Karpas-422 (cell line): ENCODE measurements at places on chromosomes 4 and X.

DNA sequence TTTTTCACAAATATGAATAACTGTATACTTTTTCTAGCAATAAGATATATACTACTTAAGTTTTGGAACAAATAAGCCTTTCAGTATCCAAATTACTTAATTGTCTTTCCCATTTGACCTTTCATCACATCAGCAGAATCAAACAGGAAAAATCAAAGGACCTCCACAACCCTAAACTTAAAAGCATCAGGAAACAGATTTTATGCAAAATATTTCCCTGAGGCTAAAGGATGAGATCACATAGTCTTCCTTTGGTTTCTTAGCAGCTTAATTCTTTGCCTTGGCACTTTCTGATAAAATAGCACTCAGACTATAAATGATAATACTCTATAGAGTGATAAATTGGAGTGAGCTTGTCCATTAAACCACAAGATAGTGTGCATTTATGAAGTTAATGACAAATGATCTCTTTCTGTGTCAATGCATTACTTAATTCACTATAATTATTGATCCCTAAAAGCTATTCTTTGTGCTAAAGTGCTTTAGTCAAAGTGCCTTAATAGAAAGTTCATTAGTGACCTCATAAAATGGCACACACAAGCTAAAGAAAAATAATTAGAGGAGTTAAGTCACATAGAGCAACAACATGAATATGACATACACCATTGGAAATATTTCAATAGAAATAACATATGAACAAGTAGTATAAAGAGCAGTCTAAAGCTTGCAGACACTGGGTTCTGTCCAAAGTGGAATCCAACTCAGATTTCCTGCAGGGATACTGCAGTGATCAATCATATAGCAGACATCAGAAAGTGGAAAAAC, 15.7 kb upstream of the NDST3 start:
- no peak for DNase-seq

- DNase-seq = no peak
Observed at GRCh38 chr4:113276464-113277170, 227.2 kb downstream of the ANK2 start.

DNA sequence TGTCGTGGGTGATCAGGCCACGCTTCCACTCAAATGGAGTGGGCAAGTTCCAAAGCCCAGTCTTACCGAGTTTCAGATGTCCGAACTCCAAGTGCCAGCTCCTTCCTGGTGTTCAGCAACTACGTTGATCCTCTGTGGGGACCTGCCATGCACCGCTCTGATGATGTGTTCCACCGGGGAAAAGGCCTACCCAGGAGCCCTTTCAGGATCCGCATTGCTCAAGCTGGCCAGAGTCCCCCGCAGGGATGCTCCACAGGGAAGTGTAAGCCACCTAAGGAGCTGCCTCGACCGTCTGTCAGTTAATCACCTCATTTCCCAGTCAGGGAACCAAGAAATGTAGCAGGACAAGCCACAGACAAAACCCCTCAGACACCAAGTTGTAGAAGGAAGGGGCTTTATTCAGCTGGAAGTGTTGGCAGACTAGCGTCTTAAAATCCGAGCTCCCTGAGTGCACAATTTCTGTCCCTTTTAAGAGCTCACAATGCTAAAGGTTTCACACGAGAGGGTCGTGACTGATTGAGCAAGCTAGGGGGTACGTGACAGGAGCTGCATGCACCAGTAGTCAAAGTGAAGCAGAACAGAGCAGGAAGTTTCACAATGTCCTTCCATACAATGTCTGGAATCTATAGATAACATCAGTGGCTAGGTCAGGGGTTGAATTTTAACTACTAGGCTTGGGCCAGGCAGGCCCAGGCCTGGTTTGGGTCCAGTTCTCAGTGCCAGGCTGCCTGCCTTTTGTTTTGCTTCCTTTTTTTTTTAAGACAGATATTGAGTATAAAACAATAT, 126.2 kb upstream of the ZDHHC15 start:
- no peak for DNase-seq

GRCh38 chr4:133799717-133800315, 401.8 kb downstream of the PABPC4L start:
- DNase-seq = no peak

DNA sequence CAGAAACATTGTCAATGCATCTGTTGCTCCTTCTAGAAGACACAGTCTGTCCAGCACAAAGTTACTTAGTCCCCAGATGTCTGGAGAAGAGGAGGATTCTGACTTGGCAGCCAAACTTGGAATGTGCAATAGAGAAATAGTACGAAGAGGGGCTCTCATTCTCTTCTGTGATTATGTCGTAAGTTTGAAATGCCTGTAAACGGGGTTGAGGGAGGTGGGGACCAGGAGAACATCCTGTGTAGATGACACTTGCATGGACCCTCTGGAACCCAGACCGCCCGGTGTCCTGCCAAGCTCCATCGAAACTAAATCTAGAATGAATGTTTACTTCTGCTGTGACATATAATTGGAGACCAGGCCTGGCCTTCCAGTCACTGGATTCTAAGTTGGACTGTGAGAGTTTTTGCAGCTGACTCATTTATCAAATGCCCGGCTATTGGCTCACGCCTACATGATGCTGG, 45.0 kb upstream of the MSANTD1 start:
- DNase-seq = no peak

DNA sequence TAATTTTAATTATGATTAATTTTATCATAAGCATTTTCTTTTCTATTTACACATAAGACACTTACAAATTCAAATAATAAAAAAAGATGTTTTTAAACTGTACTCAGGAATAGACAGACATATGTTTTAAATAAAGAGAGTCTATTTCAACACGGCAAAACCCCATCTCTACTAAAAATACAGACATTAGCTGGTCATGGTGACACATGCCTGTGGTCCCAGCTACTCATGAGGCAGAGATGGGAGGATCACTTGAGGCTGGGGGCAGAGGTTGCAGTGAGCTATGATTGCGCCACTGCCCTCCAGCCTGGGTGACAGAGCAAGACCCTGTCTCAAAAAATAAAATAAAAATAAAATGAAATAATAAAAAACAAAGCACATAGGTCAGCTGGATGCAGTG, 14.8 kb downstream of the FAM9B start:
- no peak for DNase-seq

GRCh38 chrX:63661676-63662075, 123.3 kb downstream of the ARHGEF9 start:
- DNase-seq = no peak

- DNase-seq = peak; percentile 57
Observed at GRCh38 chr4:73259571-73260090, 1.0 kb upstream of the ANKRD17 start.

GRCh38 chrX:10755439-10756334, 135.3 kb upstream of the MID1 start:
- no peak for DNase-seq

DNA sequence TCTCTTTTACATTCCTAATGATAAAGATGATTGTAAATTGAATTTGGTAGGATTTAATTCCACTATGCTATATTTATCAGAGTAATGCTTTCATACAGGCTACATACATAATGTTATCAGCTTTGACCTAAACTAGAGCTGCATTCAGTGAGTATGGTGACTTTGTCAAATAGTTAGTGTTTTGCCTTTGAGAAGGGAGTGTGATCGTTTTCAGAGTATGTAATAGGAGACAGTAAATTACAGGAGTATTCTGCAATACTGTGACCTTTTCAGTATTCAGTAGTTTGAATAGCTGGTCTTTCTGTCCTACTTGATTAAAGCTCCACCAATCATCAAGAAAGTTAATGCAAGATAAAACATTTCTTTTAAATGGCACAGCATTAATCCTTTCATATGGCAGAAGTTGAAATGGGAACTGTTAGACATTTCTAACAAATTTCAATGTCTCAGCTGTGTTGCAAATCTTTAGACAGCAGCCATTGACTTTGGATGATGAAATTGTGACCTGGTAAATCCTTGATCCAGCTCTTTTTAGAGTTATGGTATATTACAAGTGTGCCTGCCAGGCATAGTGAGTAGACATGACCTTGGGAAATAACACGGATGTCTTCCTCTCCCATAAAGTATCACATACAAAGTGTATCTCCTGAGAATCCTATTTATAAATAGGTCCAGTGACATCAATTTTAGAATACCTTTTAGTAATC, 455.3 kb downstream of the KCTD8 start:
- no peak for DNase-seq

GRCh38 chr4:76996445-76996844, 46.9 kb downstream of the SEPTIN11 start:
- no peak for DNase-seq

DNA sequence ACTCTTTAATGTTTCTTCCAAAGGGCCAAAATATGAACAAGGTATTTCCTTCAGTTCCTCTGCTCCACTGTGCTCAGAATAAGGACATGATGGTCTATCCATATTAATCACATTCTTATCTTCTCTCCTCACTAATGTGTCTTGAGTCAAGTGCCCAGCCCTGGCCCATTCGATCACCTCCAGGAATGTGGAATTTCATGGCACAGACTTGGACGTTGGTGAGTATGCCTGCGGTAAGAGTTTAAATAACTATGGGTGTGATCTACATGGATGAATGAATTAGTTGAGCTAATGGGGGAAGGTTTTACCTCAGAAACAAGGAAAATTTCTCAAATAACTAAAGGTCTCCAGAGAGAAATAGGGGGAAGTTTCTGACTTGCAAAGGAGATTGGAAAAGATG, 174.0 kb downstream of the NPFFR2 start:
- DNase-seq = no peak

- DNase-seq = no peak
Observed at GRCh38 chrX:149908308-149908707, 21.1 kb upstream of the HSFX4 start.

GRCh38 chr4:43776371-43776770, 672.2 kb downstream of the KCTD8 start:
- peak; percentile 65 for DNase-seq

DNA sequence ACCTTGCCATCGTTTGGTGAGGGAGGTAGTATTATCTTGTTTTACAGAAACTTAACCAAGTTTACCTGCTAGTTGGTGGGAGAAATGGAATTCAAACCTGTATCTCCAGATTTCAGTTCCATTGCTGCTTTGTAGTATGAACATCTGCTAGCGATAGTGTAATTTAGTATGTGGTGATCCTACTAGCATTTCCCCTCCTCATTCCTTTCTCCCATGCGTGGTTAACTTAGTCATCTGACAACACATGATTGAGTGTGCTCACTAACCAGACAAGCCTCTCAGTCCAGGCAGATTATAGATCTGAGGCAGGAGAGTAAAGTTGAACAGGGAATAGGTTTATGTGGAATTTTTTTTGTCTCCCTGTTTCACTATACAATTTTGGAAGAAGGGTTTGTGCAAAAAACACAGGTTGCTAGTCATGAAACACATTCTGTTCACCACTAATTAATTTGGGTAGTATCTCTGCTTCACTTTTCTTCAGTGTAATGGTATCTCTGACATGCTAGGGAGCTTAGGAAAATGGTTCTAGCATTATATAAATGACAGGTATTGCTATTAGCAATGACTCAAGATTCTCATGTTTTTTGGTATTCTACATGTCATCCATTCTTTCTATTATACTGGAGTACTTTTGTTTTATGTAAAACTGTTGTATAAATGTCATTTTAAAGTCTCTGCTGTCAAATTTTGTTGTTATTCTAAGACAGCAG, 21.7 kb downstream of the RBPJ start:
- no peak for DNase-seq

GRCh38 chr4:2058264-2059045, 672 bp upstream of the NAT8L start:
- DNase-seq = no peak

DNA sequence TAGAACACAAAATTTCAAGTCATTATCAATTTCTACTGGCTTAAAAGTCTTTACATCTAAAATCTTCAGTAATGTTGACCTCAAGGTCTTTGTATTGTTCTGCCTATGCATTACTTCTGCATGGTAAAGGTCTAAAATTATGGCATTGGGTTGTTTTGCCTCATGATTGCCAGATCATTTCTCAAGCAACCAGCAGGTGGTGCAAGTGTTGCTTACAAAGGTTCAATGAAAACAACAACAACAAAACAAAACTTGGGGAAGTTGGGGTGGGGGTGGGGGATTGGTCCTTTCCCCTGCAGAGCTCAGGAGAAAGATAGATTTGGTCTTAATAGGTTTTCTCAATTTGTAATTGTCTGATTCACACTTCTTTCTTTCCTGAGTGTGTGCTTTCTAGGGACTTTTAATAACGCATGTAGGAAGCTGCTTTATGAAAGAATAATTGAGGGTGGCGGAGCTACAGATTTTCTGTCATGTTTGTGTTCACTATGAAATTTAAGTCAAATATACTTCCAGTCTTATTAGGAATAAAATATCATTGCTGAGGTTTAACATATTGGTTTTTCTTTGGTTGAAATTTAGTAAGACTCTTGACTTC, 145.1 kb downstream of the COL4A5 start:
- no peak for DNase-seq

DNA sequence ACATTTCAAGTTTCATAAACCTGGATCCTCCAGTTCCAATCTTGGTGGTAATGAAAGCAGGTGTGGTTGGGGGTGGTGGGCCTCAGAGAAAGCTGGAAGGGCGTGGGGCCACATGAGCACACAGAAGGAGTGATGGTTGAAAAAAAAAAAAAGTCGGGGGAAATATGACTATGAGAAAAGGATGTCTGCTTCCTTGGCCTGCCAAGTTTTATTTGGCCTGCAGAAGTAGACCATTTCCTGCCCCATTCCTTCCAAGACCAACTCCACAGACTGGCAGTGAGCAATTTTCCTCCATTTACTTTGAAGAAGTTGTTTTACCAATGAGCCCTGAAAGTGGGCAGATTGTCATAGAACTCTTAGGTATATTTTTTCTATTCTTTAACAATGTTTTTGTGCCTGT, 43.3 kb downstream of the LNX1 start:
- no peak for DNase-seq

DNA sequence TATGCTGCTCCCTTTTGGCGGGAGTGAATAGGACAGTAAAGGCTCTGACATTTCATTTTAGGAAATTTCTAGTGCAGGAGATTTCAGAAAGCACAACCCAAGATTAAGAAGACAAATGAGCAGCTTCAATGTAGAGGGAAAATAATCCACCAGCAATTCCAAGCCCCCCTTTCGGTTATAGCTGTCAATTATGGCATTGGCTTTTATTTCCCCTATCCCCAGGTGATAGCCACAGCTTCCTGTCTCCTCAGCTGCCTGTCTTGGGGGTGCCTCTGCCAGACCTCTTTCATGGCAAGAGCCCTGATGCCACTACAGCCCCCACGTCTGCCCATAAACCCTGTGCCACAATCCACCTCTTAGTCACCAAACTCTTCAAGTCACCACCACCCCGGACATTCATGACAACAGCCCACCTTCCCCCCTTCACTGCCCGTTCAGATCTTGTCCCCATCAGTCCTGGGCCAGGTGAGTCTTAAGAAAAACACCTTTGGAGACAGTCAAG, 48.4 kb upstream of the CLNK start:
- no peak for DNase-seq

DNA sequence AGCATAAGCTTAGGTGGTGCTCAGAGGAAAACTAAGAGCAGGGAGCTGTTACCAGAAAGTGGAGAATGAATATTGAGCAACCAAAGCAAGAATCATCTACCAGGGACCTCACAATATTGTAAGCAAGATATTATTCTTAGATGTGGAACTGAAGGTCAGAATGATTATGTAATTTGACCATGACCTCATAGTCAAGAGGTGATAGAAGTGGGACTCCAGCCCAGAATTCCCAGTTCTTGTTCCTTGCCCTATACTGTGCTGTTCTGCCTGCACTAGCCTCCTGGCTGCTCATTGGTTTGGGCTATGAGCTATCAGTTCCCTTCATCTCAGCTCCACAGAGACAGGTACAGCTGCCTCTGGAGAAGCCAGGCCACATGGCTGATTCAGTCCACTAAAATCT, 229.4 kb downstream of the LDB2 start:
- DNase-seq = no peak

GRCh38 chr4:53010318-53010717, 148.2 kb downstream of the RASL11B start:
- DNase-seq = peak; percentile 9
